ENCODE measurements at places on chromosomes 5 and 9. TPM values are rescaled to one million over a fixed set of nuclear protein-coding genes. Genes with fewer than 3 reads are reported as not detected.

Gene IRX1
- polyA plus RNA-seq, result 23.9 TPM

Gene LCN15
- polyA plus RNA-seq, result 0.23 TPM

Gene ENG
- 53.5 TPM for polyA plus RNA-seq

Gene ATP10B
- polyA plus RNA-seq, result 0.70 TPM

Gene PRDM9
- 0.15 TPM for polyA plus RNA-seq
